ENCODE measurements at places on chromosomes 5 and 9.
A peak's percentile ranks its signal among the peaks of the same experiment; 100 is the strongest.

DNA sequence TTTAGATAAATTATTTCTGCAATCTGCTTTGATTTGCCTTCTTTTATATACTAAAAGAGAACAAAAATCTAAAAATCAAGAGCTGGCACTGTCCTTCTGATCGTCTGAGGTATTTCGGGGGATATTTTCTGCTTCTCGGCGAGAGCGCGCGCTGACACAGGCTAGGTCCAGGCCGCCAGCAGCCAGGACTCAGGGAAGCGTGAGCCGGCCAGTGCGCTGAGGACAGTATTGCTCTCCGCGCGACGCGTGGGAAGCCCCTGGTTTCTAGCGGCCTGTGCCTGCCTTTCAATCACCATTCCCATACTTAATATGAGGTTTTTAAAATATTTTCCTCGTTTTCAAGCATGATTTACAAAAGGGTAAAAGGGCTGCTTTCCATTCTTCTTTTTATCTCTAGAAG, 307.3 kb upstream of the IRX1 start:
- DNase-seq: no peak

GRCh38 chr9:73680831-73681230, 529.2 kb downstream of the ANXA1 start:
- no peak for DNase-seq

- no peak for DNase-seq
Measured at GRCh38 chr9:110842169-110842568, 173.6 kb downstream of the MUSK start.

GRCh38 chr5:78533356-78533755, 115.2 kb downstream of the LHFPL2 start:
- DNase-seq: peak; percentile 21

DNA sequence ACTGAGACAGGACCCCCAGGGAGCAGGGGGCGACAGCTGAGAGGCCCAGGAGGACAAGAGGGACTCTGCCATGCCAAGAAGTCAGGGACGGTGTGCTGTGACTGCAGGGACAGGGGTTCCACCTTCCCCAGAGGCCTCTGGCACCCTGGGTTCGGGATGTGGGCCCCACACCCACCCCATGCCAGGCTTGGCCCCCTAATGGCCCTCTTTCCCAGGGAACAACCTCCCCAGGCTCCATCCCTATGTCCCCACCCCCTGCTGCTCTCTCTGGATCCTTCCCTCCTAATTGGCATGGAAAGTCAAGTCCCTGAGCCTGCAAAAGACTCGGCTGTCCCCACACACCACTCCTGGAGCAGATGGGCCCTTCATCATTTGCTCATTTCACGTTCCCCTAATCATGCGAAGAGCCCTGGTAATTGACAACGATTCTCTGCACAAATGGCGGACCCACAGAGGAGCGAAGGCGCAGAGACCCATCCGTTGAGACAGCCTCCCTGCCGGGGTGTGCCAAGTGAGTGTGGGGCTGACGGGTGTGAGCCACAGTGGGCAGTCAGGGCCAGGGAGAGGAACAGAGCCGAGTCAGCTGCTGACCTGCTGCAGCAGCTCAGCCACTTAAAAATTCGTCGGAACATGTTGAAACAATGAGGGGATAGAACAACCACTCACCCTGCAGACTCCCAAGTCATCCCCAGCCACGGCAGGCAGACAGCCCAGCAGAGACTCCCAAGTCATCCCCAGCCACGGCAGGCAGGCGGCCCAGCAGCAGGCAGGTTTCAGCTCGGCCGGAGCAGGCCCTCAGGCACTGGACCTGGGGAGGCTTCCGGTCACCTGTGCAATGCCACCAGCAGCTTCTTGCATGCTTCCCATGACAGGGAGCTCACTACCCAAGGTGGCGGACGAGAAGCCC, 109.0 kb downstream of the VAV2 start:
- DNase-seq: no peak

DNA sequence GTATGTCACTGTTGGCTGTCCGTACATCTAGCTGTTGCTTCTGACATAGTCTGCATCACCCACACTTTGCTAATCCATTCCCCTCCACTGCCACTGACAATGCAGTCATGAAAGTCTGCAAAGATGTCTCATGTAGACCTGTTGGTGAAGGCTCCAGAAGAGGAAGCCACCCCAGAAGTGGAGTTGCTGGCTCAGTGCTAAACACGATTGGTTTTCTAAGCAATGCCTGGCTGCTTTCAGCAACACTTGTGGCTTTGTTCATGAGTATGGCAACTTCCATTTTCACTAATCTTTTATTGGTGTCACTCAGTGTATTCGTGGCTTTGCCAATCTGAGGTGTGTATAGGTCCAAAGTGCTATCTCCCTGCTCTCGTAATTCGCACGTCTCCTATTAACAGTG, 288.1 kb downstream of the GADD45G start:
- no peak for DNase-seq

DNA sequence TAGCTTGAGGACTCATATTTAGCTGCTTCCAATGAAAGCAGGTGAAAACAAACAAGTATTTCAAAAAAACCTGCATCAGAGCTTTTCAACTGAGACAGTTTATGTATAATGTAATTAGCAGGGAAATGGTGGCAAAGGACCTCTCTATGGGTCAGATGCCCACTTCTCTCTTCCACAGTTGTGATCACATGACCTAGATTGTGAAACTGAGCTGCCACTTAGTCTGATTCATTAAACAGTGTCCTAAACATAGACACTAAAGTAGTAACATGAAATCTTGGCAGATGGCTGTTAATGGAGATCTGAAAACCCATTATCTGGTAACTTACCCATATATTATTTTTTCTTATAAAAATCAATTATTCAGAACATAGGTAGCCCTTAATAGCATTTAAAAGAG, 663.6 kb upstream of the RIOK2 start:
- no peak for DNase-seq

DNA sequence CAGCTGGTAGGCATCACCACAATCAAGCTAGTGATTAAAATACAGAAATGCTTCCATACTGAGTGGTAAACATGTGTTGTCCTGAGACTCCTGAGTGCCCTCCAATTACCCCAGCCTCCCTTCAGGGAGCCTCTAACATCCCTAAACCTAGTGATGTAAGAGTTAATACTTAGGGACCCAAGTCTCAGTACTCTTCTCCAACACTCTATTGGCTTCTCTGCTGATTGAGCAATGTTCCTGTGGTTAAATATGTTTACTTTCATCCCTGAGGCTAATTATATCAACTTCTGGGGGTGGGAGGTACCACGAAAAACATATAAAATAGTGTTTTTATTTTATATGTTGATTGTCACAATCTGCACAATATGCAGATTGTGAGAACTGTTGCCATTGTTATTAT, 5.0 kb downstream of the GRXCR2 start:
- DNase-seq: no peak

- DNase-seq: no peak
Measured at GRCh38 chr9:4550777-4551484, 60.7 kb downstream of the SLC1A1 start.

DNA sequence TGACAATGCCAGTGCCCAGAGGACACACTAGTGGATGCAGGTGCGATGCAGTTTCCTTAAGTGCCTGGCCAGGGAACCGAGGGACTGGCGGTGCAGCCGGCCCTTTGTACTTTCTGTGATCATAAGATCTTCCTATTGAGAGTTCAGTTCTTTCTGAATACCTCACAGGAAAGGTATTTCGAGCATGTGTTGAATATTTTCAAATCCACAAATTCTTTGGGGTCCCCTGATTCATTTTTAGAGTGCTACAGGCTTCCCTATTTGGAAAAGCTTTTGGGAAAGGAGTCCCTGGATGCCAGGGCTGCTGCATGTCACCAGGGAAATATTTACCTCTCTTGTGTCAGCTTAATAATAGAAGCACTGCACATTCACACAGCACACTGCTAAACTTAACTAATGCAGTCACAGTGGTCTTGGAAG, 281.5 kb downstream of the GADD45G start:
- DNase-seq: no peak

GRCh38 chr5:53871050-53871449, 310.6 kb downstream of the NDUFS4 start:
- no peak for DNase-seq

DNA sequence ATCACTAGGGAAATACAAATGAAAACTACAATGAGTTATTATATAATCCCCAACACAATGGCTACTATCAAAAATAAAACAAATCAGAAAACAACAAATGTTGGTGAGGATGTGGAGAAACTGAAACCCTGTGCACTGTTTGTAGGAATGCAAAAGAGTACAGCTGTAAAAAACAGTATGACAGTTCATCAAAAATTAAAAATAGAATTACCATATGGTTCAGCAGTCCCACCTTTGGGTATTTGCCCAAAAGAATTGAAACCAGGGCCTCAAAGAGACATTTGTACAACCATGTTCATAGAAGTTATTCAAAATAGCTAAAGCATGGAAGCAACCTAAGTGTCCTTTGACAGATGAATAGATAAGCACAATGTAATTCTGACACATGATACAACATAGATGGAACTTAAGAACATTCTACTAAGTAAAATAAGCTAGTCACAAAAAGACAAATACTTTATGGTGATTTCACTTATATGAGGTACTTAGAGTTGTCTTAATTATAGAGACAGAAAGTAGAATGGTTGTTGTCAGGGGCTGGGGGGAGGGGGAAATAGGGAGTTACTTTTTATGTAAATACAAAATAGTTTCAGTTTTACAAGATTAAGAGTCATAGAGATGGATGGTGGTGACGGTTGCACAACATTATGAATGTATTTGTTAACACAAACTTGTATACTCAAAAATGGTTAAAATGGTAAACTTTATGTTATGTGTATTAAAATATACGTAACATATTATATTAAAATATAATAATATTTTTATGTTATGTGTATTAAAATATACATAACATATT, 102.8 kb downstream of the KCTD16 start:
- DNase-seq: no peak

DNA sequence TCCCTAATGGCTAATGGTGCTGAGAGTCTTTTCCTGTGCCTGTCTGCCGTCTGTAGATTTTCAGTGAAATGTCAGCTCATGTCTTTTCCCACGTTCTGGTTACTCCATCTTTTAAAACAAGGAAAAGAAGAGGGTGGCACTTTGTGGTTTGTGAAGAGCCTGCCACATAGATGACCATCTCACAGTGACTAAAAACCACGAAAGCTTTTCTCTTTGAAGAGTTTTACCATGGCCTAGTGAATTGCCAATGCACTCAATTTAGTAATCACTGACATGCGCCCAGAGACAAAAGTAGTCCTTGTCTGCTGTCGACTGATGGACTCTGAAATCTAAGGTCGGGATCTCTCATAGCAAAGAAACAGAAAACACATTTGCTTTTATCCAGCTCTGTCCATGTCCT, 50.4 kb downstream of the SPATA31C2 start:
- DNase-seq: no peak

DNA sequence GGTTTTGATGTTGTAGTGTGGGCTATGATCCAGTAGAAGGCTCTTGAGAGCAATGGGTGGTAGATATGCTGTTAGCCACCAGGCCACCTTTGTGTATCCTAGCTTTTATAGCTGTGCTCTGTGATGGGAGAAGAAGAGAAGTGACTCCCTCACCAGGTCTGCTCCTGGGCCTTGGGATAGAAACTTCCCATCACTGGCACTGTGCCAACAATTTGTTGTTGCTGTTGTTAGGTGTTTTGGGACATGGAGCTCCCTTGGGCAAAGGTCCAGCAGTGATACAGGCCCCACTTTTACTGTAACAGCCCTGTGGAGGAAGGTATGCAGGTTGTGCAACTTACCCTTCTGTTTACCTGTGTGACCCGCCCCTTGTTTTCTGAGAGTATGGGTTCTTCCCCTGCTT, 570.9 kb upstream of the GRIN3A start:
- no peak for DNase-seq

- no peak for DNase-seq
Measured at GRCh38 chr9:115941561-115942315, 211.9 kb upstream of the PAPPA start.

DNA sequence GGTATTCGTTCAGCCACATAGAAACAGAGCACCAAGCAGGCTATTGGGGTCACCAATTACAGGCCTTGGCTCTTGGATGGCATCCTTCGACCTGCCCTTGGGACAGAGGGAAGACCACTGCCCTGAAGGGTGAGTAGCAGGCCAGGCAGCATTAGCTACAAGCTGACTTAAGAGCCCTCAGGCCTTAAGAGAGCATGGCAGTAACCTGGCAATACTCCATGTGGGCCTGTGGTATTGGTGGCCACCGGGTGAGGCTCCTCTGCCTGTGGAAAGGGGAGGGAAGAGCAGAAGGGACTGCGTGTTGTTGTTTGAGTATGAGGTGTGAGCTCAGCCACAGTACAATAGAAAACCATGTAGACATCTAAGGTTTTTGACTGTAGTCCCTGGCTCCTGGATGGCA, 170.6 kb downstream of the MCTP1 start:
- DNase-seq: no peak

DNA sequence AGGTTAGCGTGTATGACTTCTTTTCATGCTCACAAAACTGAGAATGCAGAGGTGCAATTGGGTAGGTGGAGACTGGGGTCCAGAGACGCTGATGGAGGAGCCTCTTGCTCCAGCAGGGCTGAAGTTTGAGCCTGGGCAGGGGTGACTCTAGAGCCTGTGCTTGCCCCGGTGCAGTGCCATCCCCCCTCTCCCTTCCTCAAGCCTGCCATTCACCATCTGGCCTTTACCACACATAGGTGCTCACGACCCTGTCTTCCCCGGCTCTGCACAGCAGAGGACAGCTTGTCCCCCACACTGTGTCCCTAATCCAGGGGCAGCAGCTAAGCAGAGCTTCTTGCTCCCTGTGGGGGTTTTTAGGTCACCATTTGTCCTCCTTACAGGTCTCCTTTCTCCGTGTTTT, 86.5 kb downstream of the DAP start:
- no peak for DNase-seq

- no peak for DNase-seq
Measured at GRCh38 chr9:119026120-119026519, 343.1 kb downstream of the BRINP1 start.

- no peak for DNase-seq
Measured at GRCh38 chr9:17846948-17847655, 268.2 kb downstream of the SH3GL2 start.

DNA sequence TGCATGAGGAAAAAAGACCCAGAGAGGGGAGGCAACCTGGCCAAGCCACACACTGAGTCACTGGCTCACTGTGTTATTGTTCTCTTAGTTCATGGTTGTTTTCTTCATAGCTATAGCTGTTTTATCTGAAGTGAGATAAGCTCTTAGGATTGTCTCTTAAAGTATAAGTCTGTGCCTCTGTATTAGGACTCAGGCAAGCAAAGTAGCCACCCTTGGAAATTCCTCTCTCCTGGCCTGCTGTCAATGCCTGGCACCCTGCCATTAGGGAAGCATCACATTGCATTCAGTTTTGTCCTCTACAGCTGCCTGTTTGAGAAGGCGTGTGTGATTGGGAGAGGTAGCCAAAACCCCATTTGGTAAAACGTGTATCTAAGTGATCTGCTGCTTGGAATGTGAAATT, 147.4 kb upstream of the GLRA1 start:
- no peak for DNase-seq

All from RKO (cell line).